Stimulated activated CD4-positive, alpha-beta T cell treated with anti-CD3 and anti-CD28 coated beads, Interleukin-12 subunit alpha, Interleukin-12 subunit beta, amount 100 ng/mL, for 4 hours (primary cell): ENCODE measurements at places on chromosomes 16 and 17.

DNA sequence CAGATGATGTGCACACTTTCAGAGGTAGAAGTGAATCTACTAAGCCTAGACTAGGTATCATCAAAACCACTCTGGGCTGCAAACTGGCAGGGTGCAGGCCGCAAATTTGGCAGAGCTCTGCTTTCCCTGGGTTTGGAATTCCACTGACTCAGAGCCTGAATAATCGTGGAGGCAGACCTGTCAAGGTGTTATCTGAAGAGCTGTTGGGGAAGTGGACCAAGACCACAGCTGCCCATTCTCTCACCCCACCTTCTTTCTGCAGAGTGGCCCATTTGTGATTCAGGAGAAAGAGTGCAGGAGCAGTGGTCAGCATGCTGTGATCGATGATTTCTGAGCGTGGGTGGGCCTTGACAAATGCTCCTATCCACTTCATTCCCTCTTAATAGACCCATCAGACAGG, 45.8 kb upstream of the CBLN1 start:
- no peak for DNase-seq

GRCh38 chr16:2178321-2179106, 17.9 kb downstream of the CASKIN1 start:
- peak; percentile 28 for DNase-seq

DNA sequence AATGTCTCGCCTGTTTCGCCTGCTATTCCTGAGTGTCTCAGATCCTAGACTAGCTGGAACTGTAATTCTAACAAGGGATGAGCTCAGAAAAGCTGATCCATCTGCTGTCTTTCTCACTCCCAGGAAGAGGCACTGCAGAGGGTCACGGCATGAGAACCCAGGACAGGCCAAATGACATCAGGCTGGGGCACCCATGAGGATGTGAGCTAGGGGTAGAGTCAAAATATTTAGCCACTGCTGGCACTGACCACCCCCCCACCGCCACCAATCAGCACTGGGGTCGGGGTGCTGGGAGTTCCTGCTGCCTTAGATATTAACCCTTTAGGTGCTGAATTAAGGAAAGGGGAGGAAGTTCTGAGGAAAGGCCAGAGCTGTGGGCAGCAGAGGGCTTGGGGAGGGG, 112.4 kb downstream of the IRX3 start:
- DNase-seq = no peak

DNA sequence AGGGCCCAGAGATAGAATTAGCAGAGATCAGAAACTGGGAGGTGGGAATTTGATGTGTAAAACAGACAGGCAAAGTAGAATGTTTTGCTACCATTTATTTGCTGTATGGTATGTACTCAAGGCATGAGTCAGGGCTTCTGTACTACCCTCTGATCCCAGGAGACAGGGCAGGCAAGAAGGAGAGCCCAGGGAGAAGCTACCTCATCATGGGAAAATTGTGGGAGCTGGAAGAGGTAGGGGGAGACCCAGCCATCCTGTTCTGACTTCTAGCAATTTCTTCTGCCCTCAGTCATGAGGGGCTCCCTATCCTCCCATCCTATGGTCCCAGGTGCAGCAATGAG, 1.7 kb upstream of the PIGS start:
- DNase-seq = no peak

GRCh38 chr17:12940699-12941098, 77.1 kb downstream of the ELAC2 start:
- no peak for DNase-seq

DNA sequence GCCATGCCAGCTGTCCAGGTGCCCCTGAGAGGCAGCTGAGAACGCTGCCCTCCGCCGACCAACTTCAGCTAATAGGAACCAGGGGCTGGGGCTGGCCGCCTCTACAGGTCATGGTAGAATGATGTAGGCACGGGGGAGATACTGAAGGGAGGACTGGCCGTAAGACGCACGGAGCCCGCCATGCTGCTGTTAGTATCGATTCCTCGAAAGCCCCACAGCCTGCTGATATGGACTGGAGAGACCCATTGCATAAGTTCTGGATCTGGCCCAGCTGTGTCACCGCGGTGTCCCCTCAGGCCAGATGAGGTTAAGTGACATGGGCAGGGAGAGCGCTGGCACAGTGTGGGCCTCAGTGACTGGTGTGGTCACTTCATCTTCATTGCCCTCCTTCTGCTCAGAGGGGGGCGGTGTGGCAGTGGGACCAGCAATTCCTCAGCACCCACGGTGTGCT, 75.6 kb downstream of the AMFR start:
- no peak for DNase-seq

DNA sequence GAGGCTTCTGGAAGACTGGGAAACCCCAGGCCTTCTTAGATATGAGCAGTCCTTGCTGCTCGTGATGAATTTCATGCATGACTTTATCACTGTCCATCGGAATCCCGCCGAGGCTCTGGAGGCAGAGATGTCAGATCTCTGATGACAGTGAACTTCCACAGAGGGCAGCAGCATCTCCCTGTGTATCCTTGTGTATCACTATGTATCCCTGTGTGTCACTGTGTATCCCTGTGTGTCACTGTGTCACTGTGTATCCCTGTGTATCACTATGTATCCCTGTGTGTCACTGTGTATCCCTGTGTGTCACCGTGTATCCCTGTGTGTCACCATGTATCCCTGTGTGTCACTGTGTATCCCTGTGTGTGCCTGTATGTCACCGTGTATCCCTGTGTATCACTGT, 160.2 kb upstream of the CHMP6 start:
- no peak for DNase-seq

DNA sequence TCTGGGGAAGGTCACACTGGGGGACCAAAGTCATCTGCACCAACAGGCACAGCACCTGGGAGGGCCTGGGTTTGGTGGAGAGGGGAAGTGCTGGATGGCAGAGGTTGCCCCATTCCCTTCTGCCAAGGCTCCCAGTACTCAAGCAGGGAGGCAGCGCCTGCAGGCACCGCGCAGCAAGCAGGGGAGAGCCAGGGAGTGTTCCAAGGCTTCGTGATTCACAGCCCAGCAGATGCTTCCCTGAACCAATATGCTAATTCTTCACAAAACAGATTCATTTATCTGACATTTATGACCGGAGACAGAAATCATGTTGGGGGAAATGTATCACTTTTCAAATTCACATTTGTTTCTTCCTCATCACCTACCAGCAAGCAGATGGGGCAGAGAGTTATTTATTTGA, 13.4 kb upstream of the CDH5 start:
- no peak for DNase-seq

DNA sequence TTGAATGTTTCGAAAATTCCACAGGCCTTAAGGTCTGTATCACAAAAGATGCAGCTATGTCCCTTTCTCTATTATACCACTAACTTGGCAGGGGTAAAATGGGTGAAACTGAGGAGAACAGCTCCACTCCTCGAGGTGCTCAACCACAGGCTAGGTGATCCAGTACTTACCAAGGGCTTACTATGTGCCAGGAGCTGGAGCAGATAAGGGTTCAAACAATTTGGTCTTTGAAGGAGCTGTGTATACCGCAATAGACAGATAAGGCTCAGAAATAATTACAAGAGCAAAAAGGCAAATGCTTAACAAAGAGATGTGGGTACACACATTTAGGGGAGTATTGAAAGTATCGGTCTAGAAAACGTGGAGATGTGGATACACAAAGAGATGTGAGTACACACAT, 1.5 kb downstream of the XPO6 start:
- DNase-seq = no peak

DNA sequence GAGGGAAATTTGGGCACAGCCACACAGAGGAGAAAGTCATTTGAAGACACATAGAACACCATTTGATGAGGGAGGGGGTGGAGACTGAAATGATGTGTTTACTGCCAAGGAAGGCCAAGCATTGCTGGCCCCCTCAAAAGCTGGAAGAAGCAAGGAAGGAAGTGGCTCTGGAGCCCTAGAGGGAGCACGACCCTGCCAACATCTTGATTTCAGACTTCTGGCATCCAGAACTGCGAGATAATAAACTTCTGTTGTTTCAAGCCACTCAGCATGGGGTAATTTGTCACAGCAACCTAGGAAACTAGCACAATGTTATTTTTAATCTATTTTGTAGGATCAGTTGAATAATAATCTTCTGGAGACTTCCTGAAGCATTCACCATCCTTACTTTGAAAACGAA, 314.8 kb upstream of the GOT2 start:
- no peak for DNase-seq

DNA sequence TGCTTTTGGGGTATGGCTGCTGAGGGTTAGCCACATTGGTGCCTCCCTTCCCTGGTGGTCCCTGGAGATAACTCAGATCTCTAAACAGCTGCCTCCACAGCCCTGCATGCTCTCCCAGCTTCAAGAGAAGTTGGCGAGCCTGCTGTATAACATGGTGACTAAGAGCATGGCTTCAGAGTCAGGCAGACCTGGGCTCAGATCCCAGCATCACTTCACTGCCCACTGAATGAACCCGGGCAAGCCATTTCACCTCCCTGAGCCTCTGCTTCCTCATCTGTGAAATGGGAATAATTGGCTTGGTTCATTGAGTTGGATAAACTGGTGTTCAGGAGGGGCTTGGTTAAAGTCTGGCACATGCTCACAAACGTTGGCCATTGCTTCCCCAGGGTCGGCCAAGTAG, 16.6 kb downstream of the KIF1C start:
- DNase-seq = no peak

DNA sequence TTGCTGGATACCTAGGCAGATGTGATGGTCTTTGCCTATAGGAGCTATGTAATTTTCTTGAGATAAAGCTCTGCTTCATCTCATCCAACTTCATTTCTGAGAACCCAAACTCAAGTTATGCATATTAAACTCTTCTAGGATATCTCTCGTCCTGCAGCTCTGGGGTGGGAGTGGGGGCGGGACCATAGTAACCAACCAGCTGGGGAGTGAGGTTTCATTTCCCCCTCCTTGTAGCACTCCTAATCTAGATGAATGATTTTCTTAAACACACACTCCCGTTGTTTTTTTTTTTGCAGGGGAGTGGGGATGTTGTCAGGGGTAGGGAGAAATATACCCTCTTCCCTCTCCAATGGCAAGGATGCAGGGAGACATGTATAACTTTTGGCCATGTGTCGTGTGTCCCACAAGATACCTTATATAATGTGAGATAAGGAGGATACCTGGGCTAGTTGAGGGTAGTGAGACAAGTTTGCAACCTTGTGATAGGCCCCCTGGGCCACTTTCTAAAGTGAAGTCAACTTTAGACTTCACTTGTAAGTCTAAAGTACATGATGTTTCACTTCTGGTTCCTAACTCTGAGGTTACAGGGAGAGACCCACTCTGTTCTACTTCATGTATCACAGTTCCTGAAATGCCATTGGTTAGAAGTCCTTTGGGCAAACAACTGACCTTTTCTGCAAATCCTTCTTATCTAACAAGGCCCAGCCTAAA, 10.5 kb upstream of the HEATR6 start:
- no peak for DNase-seq
